ENCODE measurements at places on chromosomes 13 and 19.

- no peak for DNase-seq
Measured at GRCh38 chr13:97342936-97343335, 91.0 kb upstream of the RAP2A start.

DNA sequence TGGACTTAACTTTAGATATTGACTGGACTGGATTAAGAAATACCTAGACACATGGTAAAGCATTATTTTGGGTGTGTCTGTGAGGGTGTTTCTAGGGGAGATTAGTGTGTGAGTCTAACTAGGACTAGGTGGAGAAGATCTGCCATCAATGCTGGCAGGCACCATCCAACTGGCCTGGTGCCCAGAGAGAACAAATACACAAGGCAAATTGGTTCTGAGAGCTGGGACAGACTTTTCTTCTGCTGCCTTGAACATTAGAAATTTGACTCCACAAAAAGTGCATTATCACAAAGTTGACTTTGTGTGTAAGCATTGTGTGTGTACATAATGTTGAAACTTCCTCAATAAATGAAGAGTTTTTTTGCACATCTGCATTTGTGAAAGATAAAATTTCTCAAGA is 522.1 kb downstream of the SUCLA2 start:
- DNase-seq, result no peak

DNA sequence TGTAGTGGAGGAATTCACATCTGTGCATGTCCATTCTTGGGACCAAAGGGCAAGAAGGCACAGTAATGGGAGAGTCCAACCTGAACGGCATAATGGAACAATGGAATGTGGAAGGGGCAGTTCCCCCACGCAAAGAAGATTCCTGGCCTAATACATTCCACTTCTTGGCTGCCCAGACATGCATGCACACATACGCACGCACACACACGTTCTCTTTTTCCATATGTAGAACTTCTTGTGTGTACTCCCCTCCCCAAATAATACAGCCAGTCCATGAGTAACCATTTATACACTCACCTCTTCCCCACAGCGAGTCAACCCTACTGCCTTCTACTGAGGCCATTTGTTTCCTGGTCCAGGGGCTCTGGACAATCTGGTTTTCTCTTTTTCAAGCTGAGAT is 6.0 kb upstream of the STK24 start:
- DNase-seq, result no peak

DNA sequence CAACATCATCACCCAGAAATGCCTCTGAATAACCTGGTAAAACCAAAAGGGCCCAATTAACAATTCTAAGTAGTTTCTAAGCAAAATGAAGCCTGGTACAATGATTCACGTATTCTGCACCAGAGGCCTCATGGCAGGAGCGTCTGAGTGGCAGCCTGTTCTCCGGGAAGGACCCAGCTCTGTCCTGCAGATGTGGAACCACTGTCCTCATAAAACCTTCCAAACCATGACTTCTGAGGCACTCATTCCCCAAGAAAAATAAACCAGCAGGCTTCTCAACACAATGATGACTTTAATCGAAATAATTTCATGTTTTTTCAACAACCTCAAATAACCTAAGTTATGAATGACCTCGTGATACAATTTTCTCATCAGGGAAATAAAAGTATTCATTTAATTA is 89.9 kb downstream of the STK24 start:
- DNase-seq, result no peak

GRCh38 chr19:57620673-57621348 is 6.8 kb downstream of the ZNF134 start:
- no peak for DNase-seq

GRCh38 chr19:15396436-15396835 is 16.8 kb upstream of the AKAP8 start:
- DNase-seq, result no peak

- no peak for DNase-seq
Measured at GRCh38 chr19:48186541-48186991, 16.1 kb downstream of the ZSWIM9 start.

Measured in fibroblast of skin of left quadriceps (primary cell).